ENCODE measurements at places on chromosomes 11 and 22.
A peak's percentile ranks its signal among the peaks of the same experiment; 100 is the strongest.

GRCh38 chr11:68657021-68657780 is 27.1 kb upstream of the GAL start:
- DNase-seq, result no peak

- no peak for DNase-seq
These were observed 817.4 kb downstream of the NTM start for GRCh38 chr11:132187814-132188213.

DNA sequence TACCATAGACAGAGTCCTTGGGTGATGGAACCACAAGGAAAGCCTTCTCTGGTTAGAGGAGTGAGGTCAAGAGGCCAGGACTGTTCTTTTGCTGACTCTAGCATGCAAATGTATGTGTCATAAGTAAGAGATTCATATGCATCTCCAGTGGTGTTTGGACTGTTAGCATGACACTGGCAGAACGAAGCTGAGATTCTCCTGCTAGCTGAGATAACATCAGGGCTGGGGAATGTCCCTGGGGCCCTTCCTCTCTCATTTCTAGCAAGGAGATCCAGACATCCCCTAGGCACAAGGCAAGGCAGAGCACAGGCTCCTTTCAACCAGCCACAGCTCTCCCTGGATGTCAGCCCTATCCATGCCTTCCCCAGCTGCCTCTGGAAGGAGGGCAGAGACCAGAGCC is 711.3 kb downstream of the OPCML start:
- no peak for DNase-seq

DNA sequence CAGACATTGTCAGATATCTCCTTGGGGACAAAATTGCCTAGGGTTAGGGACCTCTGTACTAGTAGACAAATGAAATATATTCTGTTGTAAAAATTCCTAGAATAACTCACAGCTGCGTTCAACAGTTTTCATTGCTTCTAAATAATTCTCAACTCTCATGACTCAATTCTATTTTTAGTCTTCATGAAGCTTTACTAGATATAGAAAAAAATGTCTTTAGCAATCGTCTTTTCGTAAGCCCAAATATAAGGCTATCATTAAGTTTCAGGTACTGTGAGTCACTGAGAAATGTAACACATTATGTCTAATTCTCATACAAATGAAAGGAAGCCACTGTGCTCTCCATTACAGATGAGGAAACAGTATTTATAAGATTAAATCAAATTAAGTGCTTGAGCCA is 6.4 kb downstream of the MMP12 start:
- DNase-seq, result no peak

DNA sequence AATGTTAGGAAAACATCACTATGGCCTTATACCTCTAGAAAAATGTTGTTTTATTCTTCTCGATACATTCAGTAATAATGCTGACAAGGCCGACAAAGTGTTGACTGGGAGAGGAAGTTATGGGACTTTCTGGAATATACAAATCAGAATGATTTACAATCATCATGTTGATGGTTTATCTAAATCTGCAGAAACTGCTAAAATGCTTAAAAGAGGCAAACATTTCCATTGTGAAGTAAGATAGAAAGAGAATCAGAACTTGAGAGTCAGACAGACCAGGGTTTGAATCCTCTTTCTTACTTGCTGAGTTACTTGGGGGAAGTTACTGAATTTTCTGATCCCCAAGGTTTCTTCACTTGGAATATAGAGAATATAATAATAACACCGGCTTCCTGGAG is 89.4 kb downstream of the CD44 start:
- no peak for DNase-seq

DNA sequence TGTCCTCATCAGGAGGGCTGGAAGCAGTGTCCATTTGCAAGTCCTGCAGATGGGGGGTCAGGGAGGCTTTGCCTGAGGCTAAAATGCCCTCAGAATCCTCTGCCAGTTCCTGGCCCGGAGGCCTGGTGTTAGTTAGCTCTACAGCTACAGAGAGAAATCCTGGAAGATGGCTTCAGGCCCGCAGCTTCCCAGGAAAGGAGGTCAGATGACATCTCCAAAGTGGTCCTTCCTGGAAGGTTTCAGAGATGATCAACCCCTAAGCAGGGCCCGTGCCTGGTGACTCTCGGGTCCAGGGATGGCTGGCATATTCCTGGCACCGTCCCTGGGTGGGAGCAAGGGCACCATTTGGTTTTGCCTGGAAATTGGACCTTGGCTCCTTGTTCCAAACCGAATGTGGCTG is 959.1 kb downstream of the BRD1 start:
- no peak for DNase-seq

- no peak for DNase-seq
These were observed 306.7 kb downstream of the SOX6 start for GRCh38 chr11:16049611-16050010.

- peak; percentile 19 for DNase-seq
These were observed 19.7 kb downstream of the CTR9 start for GRCh38 chr11:10770626-10771254.

DNA sequence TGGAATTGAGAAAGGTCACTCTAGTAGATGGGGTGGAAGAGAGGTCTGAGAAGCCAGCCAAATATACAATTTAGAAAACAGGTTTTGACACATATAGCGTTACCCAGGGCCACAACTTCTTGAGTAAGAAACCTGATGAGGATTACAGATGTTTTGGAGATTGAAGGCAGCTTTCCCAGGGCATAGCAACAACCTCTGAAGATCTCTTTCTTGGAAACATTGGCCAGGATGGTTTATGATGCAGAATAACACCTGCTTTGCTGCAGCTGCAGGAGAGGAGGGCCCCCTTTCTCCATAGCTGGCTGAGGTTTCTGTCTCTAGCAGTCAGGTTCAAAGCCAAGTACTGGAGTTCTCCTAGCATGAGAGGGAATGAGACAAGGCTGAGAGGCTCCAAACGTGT is 75.1 kb upstream of the NUP50 start:
- DNase-seq, result no peak

- no peak for DNase-seq
These were observed 13.7 kb downstream of the NARS2 start for GRCh38 chr11:78560826-78561484.

GRCh38 chr11:130608287-130608686 is 159.8 kb downstream of the ADAMTS15 start:
- DNase-seq, result no peak

DNA sequence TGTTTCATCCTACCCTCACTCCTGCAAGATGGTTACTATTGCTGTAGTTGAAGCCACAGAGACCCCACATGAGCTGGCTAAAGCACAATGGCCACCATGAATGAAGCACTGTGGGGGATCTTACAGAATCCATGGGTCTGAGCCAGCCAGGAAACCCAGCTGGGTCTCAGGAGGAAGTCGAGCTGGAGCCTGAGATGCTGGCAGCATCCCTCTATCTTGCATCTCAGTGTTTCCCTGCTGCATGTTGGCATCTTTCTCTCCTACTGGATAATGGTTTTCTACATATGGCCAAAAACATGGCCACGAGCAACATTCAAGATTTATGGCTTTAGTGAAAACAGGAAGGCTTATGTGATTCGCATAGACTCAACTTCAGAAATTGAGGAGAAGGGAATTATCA is 219.3 kb upstream of the SNX19 start:
- DNase-seq, result no peak

- DNase-seq, result no peak
These were observed 43.3 kb downstream of the PARVA start for GRCh38 chr11:12420706-12421105.

DNA sequence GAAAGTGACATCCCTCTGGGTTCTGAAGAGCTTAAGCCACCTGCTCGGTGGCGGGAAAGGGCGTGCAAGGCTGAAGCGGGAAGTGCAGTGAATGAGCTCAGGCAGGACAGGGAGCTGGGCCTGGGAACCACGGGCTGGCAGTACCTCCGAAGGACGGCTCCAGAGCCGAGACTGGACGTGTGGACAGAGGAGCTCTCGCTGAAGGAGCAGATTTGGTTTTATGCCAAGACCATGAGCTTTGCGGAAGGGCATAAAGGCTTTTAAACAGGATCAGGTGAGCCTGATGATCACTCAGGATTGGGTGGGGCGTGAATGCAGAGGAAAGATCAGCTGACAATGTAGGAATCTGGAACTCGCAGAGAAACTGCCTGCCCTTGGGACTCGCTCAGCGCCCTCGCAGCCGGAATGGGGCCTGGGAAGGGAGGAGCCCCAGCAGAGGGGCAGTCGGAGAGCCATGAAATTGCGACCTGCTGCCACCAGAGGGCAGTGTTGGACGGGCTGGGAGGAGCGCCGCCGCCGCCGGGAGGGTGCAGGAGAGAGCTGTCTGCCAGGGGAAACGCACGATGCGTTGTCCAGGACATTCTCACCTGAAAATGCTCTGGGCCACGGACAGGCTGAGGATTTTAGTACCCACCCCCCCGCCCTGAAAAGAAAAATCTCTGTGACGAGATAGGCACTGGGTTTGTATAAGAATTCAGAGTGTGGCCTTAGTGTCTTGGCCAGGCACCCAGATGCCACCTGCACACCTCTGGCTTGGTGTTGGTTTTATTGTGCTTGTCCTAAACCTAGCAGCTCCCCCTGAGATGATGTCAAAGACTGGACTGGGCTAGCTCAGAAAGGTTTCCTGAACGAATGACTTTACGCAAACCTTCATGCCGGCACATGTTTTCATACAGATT is 324.4 kb downstream of the NTM start:
- DNase-seq, result peak; percentile 36

DNA sequence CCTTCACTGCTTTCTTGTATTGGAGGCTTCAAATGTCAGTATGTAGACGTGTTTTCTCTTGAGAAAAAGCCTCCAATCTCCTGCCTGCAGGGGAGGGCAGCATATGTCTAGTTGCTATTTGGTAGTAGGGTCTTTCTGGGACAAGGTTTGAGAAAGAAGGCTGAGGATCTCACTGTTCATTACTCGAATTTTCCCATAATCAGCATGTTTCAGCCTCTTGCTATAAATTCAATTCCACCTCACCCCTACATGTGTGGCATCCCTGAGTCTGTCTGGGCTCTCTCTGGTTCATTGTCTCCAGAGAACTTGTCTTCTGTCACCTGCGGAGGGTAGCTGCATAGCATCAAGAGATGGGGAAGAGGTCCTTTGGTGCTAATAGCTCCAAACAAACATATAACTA is 19.5 kb upstream of the CCDC83 start:
- no peak for DNase-seq

- DNase-seq, result no peak
These were observed 66.3 kb downstream of the PRMT3 start for GRCh38 chr11:20453657-20454316.

- no peak for DNase-seq
These were observed 475.1 kb downstream of the BRD1 start for GRCh38 chr22:49352361-49353169.

GRCh38 chr11:33552756-33553155 is 147.9 kb downstream of the C11orf91 start:
- no peak for DNase-seq

GRCh38 chr11:110026858-110027626 is 66.2 kb upstream of the ZC3H12C start:
- DNase-seq, result no peak

DNA sequence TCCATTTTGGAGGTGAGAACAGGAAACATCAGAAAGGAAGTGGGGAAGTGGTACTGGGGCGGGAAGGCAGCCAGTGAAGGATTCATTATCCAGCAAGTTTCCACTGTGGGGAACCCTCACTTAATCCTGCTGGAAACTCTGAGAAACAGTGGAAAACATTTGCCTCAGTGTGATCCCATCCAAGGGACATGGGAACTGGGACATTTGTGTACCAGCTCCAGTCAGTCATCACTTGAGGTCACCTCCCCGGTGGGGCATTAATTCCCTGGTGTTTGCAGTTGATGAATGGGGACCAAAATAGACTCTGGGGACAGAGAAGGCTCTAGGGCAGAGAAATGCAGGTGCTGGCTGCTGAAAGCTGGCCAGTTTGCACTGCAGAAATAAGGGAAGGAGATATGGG is 599.9 kb downstream of the BUD13 start:
- DNase-seq, result no peak

GRCh38 chr11:3894128-3894731 is 38.8 kb downstream of the STIM1 start:
- DNase-seq, result no peak

- no peak for DNase-seq
These were observed 331.4 kb downstream of the DLG2 start for GRCh38 chr11:85295694-85296271.

DNA sequence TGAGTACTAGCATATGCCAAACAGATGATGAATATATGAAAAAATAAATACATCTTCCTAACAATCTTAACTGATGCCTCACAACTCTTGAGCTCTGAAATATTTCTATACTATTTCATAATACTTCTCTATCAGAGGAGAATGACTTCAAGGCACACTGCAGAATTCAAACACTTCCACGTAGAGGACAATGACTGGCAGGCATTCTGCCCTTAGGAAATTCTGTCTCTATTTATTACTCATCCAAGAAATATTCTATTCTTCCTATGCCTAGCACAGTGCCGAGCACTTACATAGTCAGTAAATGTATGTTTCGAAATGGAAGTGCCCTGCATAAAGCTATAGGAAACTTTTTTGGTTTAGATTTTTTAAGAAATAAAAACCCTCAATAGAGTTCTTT is 809.1 kb downstream of the DLG2 start:
- no peak for DNase-seq

- DNase-seq, result no peak
These were observed 93.9 kb upstream of the PITPNB start for GRCh38 chr22:28012832-28013460.

DNA sequence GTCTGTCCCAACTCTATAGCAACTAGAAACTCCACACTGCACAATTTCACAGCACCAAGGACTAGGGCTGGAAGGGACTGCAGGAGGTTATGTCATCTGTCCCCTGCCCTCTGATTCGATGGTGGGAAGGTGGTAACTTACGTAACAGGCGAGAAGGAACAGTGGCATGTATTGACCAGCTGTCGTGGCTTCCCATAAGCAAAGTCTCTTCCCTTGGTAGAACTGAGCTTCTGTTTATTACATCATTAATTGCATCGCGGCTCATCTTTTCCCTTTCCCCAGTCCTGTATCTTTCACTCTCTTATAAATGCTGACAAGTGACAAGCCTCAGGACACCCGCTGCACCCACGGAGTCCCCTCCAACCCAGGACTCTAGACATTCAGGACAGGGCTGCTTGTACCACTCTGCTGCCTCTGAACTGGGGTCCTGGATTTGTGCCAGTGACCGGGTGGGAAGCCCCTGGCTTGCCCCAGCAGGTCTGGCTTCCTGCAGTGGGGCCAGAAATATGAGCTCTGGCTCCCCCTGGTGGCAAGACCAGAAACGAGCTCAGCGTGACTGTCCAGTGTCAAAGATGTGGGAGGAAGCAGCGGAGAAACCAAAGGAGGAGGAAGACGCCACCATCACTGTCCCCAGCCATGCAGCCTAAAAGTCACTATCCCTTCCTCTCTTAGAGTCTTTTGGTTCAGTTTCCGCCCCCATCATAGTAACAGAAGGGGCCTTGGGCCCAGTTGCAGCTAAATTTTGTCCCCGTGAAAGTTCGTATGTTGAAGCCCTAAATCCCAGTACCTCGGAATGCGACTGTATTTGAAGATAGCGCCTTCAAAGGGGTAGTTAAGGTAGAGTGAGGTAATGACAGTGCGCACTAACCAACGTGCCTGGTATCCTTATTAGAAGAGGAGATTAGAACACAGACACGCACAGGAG is 84.5 kb downstream of the ISX start:
- peak; percentile 19 for DNase-seq

DNA sequence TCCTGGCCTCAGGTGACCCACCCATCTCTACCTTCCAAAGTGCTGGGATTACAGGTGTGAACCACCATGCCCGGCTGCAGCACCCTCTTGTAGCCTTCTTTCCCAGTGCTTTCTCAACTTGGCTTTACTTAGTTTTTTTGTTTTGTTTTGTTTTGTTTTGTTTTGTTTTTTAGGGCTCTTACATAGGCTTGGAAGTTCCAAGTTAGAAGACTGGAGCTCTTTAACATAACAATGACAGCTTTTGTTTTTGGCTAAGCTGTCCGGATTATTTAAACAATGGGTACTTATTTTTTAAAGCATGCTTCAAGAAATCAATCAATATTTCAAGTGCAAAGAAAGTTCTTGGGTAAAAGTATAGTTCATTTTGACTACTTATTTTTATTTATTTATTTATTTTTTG is 25.9 kb downstream of the KMT2A start:
- no peak for DNase-seq

Data from HFF-Myc (cell line).